SJSA1 (cell line): ENCODE measurements at places on chromosomes 3 and 15. TPM values are rescaled to one million over a fixed set of nuclear protein-coding genes. Genes with fewer than 3 reads are reported as not detected.
A peak's percentile ranks its signal among the peaks of the same experiment; 100 is the strongest.

GRCh38 chr3:153130312-153130977 lies 31.6 kb upstream of the RAP2B start:
- peak; percentile 66 for DNase-seq

- DNase-seq: no peak
Measured at GRCh38 chr15:75309711-75310110, 26.2 kb upstream of the COMMD4 start.

- peak; percentile 16 for DNase-seq
Measured at GRCh38 chr3:8743021-8743601, 9.5 kb downstream of the CAV3 start.

DNA sequence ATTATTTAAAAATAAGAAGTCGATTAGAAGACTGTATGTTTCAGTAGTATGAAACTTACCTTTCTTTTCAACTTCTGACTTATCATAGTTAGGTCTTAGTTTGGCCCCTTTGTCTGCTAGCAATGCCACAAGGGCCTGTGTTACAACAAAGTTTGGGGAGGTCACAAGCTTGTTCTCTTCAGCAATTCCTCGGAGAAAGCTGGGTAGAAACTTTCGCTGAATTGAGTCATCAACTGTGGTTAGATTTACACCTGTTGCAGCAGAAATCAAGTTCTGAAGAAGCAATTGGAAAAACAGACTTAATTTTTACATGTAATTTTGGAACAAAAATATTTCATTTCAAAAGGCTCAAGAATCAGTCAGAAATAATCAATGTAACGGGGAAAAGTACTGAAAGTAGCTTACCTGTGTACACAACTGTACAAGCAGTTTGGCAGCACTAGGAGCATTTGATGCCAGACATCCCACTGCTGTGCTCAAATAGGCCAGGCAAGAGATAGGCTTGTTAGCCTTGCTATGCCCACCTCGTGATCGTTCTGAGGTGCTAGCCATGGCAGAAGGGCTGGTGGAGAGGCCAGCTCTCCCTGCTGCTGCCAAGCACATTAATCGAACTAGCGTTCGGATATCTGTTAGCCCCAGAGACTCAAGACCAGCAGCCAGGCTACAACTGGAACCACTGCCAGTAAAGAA lies 58.6 kb downstream of the FBXL22 start:
- DNase-seq: no peak

- DNase-seq: peak; percentile 62
Measured at GRCh38 chr3:56291244-56291680, 177.0 kb downstream of the ERC2 start.

DNA sequence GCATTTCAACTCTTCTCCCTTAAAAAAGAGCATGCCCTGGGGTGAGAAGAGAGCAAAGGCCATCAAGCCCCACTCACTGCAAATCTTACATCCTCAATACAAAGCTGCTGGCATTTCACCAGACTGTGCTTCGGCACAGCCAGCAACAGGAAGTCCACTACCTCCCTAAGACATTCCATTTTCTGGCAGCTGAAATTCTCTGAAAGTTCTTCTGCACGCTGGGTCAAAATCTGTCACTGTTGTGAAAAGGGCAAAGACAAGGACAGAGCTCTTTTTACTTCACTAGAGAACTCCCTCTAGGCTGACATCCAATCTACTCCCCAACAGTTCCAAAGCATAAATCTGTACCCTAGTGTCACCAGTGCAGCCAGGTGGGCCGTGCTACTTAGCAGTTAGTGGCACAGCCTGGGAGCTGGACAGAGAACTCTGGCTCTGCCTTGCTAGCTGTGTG lies 6.3 kb downstream of the MTMR10 start:
- no peak for DNase-seq

GRCh38 chr3:101017017-101017416 lies 23.8 kb upstream of the ABI3BP start:
- DNase-seq: no peak

DNA sequence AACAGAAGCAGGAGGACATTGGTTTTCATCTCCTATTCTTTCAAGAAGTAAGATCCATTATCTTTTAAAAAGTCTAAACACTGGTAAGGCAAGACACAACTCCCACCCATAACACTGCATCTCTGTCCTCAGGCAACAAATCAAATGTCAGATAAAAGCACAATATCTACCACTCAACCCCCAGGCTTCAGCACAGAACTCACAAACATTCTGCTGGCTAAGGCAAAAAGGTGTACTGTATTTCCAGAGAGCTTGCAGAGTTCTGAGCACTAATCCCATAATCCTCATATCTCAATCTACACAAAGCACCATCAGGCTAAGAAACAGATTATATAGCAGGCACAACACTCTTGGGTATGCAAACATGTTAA lies 20.9 kb downstream of the RAF1 start:
- no peak for DNase-seq

DNA sequence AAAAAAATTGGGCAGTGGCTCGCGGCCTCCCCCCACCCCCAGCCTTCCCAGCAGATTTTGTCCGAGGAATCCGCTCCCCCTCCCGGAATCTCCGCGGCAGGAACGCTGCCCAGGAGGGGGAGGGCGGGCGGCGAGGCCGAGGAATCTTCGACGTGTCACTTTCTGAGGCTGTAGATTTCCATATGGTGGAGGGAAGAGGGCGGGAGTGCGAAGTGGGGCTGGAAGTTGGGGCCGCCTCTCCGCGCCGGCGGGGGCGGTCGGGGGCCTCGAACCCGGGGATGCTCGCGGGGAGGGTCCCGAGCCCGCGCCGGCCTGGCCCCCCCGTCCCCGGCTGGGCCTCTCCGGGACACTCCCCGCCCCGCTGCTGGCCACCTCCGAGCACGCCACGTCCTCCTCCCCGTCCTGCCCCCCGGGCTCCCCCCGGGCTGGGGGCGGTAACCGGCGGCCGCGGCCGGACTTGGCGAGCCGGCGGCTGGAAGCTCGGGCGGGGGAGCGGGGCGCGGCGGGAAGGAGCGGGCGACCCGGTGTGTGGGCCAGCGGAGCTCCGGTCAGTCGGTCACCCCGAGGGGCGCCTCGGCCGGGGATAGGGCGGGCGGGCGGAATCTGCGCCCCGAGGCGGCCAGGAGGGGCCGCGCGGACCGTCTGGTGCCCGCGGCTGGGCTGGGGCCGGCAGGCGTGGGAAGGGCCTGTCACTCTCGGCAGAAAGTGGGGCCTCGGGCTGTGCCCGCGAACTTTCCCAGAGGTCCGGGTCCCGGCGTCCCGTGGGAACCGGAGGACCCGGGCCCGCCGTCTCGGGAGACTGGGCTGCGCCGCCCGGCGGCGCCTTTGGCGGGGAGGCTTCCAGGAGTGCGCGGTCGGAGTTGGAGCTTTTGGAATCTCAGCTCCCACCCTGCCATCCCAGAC lies 951 bp downstream of the FNDC3B start:
- DNase-seq: peak; percentile 86

DNA sequence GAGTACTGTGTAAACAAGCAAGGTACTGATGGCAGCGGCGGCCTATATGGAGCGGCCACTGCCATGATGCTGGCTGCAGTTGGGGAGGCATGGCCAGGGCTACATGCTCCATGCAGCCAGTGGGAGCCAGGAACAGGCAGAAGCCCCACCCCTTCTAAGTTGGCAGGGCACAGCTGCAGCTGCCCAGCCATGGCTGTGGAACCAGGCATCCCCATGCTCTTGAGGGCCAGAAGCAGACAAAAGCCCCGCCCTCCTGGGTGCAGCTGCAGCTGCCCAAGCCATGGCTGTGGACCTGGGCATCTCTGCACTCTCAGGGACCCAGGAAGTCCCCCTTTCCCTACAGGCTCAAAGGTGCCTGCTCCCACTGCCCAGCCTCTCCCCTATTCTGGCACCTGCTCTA lies 150.9 kb downstream of the FMN1 start:
- no peak for DNase-seq

GRCh38 chr15:94286583-94286982 lies 55.2 kb downstream of the MCTP2 start:
- no peak for DNase-seq

SQOR gene
- 4.6 and 4.7 TPM in 2 replicates for total RNA-seq

OR5H2 gene
- total RNA-seq: not detected in 2 replicates

CLDN16 gene
- total RNA-seq: 0.08 TPM in 1 of 2 replicates, not detected in the other

SGO1 gene
- 11.7 and 22.5 TPM in 2 replicates for total RNA-seq
